Epithelial cell of proximal tubule (primary cell): ENCODE measurements at places on chromosomes 16 and 17.

- no peak for DNase-seq
These were observed 14.5 kb downstream of the ARHGAP17 start for GRCh38 chr16:25000683-25001082.

DNA sequence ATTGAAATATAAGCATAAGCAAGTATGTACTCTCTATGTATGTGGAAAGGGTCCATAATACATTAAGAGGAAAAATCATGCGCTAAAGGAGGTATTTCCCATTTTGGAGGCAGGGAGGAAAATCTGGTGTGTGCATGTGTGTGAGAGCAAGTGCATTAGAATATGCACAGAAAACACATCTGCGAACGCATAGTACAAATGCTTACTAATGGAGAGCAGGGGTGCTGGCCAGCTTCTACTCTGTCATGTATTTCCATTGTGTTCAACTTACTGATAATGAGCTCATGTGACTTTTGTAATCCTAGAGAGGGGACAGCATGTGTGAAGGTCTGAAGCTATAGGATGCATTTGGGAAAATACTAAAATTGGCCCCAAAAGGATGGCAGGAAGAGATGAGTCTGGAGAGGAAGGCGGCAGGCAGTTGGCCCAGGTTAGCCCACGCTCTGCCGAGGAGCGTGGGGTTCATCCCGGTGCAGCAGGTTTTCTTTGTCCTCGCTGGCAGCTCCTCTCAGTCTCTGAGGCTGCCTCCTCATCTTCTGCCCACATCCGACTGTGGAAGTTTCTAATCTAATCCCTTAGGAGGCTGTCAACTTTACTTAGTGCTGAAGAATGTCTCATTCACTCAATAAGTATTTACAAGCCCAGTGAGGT lies 17.8 kb upstream of the KSR1 start:
- DNase-seq = no peak

- peak; percentile 19 for DNase-seq
These were observed 428.7 kb downstream of the CNTNAP4 start for GRCh38 chr16:76705892-76706291.

GRCh38 chr17:18076936-18077335 lies 10.8 kb upstream of the DRG2 start:
- DNase-seq = no peak
